ENCODE measurements at places on chromosomes 6 and 20.

GRCh38 chr6:28953585-28954258 is 29.9 kb upstream of the TRIM27 start:
- no peak for DNase-seq

- peak; percentile 52 for DNase-seq
Observed at GRCh38 chr6:143385636-143386035, 64.9 kb downstream of the ADAT2 start.

GRCh38 chr20:58655328-58656107 is 4.4 kb downstream of the STX16 start:
- DNase-seq, result no peak

GRCh38 chr6:56534680-56535419 is 107.8 kb downstream of the DST start:
- DNase-seq, result no peak

GRCh38 chr6:140105857-140106256 is 731.4 kb upstream of the CITED2 start:
- DNase-seq, result no peak
